ENCODE measurements at places on chromosomes 3 and 15.

GRCh38 chr15:64462492-64462891 lies 2.1 kb downstream of the ZNF609 start:
- DNase-seq = no peak

- no peak for DNase-seq
Observed at GRCh38 chr3:10493202-10493589, 12.2 kb downstream of the ATP2B2 start.

GRCh38 chr15:48905847-48906246 lies 27.9 kb downstream of the EID1 start:
- DNase-seq = no peak

DNA sequence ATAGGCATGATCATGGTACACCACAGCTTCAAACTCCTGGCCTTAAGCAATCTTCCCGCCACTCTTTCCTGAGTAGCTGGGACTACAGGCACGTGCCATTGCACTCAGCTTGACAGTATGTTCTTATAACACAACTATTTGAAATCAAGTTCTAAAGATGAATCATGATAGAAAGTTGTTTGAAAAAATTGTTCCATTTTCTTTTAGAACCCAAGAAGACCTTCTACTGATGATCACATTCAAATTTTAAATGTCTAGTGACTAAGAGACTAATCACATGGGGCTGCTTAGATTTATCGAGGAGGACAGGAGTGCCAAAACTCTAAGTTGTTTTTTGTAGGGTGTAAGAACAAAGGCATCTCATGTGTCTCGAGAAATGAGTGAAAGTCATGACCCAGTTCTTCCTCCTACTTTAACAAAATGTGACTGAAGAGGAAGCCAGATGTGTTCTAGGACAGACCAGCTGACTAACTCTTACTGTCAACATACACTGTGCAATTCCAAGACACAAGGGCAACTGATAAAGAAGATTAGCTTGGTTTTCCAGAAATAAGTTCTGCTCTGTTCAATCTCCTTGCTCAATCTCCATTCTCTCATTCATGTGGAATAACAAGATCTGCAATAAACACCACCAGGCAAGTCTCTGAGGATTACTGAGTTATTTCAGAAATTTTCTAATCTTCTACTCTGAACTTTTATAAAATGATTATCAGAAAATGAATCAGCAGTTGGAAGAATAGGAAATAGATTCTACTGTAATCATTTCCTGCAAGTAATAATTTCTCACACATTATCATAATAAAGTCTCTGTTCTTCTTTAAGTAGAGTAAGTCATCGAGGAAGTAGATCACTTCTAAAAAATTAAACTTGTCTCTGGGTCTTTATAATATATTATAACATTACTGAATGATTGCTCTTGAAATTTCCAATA lies 122.6 kb upstream of the CCNL1 start:
- DNase-seq = no peak

DNA sequence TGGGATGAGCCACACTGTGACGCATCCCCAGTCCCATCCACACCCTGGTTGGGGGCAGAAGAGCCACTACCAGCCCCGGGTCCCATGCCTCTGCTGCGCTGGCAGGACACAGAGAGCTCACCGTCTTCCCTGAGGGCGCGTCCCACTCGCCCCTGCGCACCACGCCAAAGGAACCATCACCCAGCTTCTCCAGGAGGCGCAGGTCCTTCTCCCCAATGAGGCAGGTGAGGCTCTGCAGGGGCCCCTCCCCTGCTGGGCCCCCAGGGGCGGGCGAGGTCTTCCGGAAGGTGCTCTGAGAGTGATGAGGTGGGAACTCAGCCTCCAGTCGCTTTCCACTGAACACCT lies 23.7 kb downstream of the TNK2 start:
- no peak for DNase-seq

- DNase-seq = peak; percentile 22
Observed at GRCh38 chr15:31977812-31978661, 52.3 kb upstream of the CHRNA7 start.

DNA sequence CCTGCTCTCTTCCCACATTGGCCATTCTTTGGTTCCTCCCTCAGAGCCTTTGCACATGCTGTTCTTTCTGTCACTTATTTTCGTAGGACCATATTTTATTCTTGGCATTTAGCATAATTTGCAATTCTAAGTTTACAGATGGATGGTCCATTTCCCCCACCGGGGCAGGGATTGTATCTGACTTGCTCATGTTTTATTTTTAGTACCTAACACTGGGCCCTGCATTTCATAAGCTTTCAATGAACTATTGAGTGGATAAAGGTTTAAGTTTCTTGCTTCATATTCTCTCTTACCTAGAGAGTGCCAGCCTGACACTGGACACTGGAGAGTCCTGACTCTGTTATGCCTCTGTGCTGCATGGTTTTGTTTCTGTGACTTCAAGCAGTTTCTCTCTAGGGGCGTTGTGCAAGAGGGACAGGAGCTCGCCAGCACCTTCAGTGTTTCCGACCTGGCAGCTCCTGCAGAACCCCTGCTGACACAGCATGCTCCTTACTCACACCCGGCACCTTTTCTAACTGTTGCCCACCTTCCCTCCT lies 87.4 kb downstream of the FLNB start:
- no peak for DNase-seq

DNA sequence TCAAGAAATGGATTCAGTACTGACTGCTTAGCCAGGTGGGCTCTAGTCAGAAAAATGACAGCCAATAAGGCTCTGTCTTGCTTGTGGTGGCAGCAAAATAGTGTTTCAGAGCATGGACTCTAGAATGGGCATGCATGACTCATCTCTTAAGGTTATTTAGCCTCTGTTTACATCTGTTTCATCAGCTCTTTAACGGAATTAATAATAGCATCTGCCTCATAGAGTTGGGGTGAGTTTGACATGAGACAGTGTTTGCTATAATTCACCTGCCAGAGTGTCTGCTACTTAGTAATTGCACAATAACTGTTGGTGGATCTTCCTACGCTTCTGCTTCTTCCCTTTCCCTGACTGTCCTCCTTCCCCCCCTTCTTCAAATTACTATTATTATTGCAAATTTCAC lies 350.4 kb upstream of the SEMA6D start:
- no peak for DNase-seq

- no peak for DNase-seq
Observed at GRCh38 chr3:29802057-29802456, 521.2 kb downstream of the RBMS3 start.
